Fibroblast of gingiva (primary cell): ENCODE measurements at places on chromosomes 6 and 20.

GRCh38 chr6:134422426-134423231, 104.7 kb upstream of the SGK1 start:
- peak; percentile 96 for DNase-seq

- no peak for DNase-seq
These were observed 8.5 kb downstream of the TRIM15 start for GRCh38 chr6:30171677-30172471.

DNA sequence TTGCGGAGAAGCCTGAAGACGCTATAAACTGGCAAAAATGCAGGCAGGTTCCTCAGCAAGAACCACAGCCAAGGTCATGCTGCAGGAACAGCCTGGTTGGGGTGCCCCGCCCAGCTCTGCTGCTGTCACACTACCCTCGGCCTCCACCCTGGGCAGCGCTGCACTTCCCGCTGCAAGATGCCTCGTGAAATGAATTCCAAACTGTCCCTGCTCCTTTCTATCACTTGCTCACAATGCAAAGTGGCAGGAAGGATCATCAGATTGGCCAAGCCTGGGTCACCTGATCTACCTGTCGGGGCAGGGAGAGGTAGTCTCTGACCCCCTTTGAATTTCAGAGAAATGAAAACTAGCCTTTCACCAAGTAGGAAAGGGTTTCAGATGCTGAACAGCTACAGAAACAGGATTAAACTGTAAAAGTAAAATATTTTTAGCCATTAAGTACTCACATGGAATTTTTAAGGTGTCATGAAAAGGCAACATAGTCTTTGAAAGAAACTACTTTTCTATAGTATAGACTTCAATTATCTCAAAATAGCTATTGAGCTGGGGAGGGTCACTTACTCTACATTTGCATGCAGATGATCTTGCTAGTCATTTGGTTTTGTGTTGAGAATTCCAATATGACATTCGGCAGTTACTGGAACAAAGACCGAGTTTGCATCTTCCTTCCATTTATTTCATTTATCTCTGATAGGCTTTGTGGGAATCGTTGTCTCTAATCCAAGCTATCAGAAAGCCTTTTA, 236.4 kb upstream of the ASCC3 start:
- DNase-seq: no peak

GRCh38 chr6:46234156-46234556, 63.4 kb upstream of the ENPP5 start:
- DNase-seq: no peak

- no peak for DNase-seq
These were observed 817.5 kb upstream of the SLC35B3 start for GRCh38 chr6:9252799-9253198.

DNA sequence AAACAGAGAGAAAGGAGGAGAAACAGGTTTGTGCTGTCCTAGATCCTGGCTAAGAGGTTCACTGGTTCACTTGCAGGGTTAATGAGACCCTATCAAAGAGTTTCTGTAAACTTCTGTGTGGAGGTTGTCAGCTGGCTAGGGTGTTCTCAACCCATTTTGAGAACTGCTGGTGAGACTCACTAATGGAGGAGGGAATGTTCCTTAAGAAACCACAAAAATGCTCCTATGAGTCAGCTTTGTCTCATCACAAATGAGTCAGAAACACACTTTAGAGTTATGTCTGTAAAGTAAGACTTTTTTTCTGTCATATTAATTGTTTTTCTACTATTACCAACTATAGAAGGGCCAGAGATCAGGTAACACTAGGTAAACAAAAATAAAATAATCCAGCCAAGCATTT, 884.4 kb downstream of the PHF3 start:
- DNase-seq: peak; percentile 79

DNA sequence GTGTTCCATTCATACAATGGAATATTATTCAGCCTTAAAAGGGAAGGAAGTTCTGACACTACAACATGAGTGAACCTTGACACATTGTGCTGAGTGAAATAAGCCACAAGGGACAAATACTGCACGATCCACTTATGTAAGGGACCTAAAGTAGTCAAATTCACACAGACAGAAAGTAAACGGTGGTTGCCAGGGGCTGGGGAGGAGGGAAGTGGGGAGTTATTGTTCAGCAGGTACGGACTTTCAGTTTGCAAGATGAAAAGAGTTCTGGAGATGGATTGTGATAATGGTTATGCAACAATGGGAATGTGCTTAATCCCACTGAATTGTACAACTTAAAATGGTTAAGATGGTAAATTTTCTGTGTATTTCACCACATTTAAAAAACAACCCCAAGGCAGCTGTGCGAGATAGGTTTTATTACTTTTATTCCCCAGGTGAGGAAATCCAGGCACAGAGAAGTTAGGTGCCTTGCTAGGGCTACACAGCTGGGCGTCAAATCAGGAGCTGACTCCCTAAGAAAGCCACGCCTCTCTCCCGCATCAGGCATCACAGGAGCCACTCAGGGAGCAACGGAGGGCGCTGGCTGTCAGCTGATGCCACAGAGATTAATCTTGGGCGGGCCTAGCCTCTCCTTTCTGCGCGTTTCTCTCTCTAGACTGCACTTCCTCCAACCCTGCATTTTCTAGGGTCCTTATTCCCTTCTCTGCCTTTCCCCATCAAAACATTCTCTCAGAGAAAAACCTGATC, 9.3 kb upstream of the TRAF3IP2 start:
- DNase-seq: no peak

- no peak for DNase-seq
These were observed 107.8 kb upstream of the CD93 start for GRCh38 chr20:23193801-23194384.

- DNase-seq: no peak
These were observed 832.1 kb downstream of the PHF3 start for GRCh38 chr6:64467656-64468055.

- no peak for DNase-seq
These were observed 204.3 kb upstream of the PRSS16 start for GRCh38 chr6:27043244-27043643.

- DNase-seq: peak; percentile 74
These were observed 49.1 kb upstream of the TPD52L1 start for GRCh38 chr6:125104425-125104824.

GRCh38 chr6:168632694-168633093, 191.7 kb downstream of the SMOC2 start:
- DNase-seq: no peak

DNA sequence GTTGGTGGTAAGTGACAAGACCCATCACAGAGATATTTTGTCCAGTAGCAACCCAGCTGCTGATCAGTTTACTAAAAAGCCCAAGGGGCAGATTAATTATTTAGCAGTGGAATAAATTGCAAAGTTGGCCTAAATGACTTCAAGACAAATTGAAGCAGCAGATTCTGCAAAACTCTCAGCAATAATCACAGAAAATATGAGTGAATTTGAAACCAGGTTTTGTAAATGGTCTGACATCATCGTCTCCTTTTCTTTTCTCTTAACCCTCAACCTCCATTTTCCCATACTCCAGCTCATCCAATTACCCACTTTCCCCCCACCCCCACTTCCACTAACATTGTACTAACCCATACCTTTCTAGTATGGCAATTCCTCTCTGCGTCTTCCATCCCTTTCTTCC, 11.3 kb upstream of the PTPRK start:
- DNase-seq: no peak

GRCh38 chr6:149429427-149430360, 29.6 kb downstream of the SUMO4 start:
- no peak for DNase-seq

DNA sequence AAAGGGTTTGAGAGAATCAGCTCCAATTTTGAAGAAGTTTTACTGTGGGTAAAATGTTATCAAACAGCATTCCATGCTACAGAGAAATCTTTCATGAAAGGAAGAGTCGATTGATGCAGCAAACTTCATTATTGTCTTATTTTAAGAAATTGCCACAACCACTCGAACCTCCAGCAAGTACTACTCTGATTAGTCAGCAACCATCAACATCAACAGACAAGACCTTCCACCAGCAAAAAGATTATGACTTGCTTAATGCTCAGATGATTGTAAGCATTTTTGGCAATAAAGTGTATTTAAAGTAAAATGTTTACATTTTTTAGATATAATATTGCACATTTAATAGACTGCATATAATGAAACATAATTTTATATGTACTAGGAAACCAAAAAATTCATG, 87.5 kb downstream of the AKAP7 start:
- peak; percentile 3 for DNase-seq

GRCh38 chr6:41638002-41638934, at the start of gene MDFI:
MDFI (plus strand) TSS chr6:41638468; CDS start chr6:41638750, 282 bp downstream.
- no peak for DNase-seq

DNA sequence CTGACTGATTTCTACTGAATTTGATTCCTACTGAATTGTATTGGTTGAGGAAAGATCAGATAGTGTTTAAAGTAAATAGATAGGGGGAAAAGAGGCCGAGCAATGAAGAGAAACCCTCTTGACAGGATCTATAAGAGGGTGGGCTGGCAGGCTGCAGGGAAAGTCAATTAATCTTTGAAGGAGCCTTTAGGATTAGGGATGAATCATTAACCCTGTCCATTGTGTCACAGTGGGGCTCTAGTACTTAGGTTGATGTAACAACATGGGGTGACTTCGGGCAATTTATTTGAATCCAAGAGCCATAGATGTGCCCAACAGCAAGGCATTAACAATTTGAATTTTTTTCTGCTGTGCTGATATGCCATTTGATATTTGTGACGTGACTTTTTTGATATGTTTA, 7.5 kb downstream of the RFX6 start:
- DNase-seq: no peak

GRCh38 chr6:24549674-24550353, 55.0 kb downstream of the ALDH5A1 start:
- no peak for DNase-seq

DNA sequence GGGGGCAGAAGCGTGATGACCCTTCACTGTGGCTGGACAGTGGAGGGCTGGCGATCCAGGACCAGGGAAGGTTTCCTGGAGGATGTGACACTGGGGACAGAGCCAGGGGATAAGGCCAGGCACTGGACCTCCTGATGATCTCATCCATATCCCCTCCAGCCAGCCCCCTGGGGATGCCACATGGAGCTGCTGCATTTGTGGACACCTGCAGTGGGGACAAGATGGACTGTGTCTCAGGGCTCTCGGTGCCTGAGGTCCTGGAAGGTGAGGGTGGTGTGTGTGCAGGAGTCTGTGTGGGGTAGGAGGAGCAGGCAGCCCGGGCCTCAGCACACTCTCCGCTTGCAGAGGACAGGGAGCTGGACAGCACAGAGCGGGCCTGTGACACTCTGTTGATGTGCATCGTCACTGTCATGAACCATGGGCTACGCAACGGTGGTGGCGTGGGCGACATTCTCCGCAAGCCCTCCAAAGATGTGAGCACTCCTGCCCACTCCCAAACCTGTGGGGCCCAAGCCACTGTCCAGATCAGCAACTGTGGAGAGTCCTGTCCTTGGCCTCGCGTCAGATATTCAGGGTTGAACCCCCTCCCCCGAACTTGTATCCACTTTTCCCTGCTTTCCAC, 19.9 kb downstream of the UQCC2 start:
- no peak for DNase-seq

DNA sequence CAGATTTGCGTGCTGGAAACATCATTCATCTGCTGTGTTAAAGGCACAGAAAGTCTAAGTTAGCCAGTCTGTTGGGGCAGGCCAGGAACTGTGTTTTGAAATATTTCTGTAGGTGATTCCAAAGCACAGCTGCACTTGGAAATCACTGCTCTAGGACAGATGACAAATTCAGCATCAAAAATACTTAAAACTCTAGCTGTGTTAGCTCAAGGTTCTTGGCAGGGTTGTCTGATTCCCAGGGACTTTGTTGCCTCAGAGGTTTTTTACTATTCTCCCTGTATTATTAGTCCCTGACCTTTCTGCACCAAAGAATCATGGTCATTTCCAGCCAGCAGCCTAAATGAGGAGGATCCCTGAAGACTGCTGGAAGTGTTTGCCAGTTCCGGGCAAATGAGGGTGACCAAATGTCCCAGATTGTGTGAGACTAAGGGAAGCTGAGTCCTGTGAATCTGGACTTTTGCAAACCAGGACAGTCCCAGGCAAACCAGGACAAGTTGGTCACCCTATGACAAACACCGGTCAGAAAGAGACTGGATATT, 84.3 kb upstream of the TMEM30A start:
- no peak for DNase-seq

DNA sequence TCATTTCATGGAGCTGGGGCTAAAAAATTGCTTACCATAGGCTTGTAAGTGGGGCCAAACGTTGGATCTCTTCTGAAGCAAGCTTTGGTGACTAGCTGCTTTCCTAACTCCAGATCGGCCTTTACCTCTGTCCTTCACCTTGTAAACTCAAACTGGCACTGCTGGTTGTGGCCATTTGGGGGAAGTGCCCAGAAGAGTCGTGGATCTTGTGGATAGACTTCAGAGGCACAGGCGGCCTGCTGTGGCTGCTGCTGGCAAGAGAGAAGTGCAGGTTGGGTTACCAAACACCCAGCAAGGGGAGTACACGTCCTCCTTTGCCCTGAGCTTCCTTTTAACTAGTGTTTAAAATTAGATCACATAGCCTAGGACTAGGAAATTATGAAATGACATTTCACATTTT, 36.8 kb upstream of the KLHL31 start:
- no peak for DNase-seq

- peak; percentile 38 for DNase-seq
These were observed 542 bp downstream of the TUBE1 start for GRCh38 chr6:112086744-112087135.

DNA sequence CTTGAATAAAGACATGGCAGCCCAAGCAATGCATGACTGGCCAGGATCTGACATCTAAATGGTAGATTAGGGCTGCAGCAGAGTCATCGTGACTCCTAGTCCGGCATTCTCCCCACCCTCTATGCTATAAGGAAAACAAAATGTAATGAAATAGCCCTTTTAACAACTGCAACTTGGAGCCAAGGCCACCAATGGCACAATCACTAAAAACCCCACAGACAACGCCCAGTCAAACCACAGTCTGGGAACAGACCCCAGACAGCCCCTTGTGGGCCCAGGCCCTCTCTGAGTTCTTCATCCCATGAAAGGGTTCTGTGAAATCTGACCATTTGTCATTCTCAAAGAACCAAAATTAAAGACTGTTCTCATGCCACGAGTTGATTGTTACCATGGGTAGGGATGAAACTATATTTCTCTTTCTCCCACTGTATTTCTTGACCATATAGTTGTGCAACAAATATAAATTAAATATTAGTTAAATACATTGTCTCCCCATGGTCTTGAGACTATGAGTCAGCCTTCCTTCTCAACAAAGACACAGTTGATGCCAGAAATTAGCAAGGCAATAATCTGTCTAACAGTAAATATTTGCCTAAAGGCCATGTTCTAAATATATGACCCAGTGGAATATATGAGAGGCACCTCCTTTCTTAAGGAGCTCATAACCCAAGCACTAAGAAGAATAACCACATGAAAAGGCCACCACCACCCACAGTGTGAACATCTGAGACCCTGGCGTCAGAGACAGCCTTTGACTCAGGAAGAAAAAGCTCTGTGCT, 85.6 kb upstream of the SSTR4 start:
- no peak for DNase-seq

GRCh38 chr6:20246125-20246524, 33.9 kb upstream of the MBOAT1 start:
- no peak for DNase-seq
